Muscle of leg (tissue), 16 donors: ENCODE measurements at places on chromosomes 7 and 10.

- peak; percentile 43 for DNase-seq
Measured at GRCh38 chr10:22615819-22616499, 98.4 kb downstream of the PIP4K2A start.

GRCh38 chr10:89916468-89917215 is 215.3 kb downstream of the KIF20B start:
- DNase-seq, result no peak

GRCh38 chr7:82019551-82020475 is 250.0 kb upstream of the HGF start:
- DNase-seq, result peak; percentile 11

DNA sequence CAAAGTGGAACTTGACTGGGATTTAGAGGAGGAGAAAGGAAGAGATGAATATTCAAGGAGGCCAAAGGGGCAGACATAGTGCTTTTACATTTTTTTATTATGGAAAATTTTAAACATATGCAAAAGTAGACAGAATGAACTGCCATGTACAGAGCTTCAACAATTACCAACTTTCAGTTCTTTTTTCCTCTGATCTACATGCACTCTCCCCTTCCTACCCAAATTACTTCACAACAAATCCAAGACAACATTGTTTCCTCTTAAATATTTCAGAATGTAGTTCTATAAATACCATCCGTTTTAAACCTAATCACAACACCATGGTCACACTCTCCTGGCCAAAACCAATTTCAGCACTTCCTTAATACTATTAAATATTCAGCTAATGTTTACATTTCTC is 83.5 kb upstream of the FZD1 start:
- no peak for DNase-seq

DNA sequence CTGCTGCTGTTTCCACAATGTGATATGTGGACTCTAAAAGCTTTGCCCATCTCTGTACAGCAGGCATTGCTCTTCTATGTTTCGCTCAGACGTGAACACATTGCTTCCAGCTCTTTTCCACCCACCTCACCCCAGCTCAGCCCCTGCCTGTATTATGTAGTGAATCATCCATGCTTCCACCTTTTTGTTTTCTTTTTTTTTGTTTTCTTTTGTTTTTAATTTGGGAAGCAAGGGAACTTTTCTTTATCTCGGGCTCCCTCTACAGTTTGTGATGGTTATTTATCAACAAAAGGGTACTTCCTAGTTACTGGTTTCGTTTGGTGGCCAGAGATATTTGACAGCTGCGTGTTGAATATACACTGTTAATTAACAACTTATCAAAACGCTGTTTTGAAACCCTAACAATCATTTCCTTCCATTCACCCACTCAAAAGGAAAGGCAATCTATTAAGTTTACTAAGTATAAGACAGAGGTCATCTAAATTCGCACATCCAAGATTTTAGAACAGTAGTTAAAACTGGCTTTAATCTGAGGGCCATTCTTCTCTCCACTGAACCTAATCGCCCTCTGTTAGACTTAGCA is 127.9 kb upstream of the STK17A start:
- DNase-seq, result peak; percentile 53

DNA sequence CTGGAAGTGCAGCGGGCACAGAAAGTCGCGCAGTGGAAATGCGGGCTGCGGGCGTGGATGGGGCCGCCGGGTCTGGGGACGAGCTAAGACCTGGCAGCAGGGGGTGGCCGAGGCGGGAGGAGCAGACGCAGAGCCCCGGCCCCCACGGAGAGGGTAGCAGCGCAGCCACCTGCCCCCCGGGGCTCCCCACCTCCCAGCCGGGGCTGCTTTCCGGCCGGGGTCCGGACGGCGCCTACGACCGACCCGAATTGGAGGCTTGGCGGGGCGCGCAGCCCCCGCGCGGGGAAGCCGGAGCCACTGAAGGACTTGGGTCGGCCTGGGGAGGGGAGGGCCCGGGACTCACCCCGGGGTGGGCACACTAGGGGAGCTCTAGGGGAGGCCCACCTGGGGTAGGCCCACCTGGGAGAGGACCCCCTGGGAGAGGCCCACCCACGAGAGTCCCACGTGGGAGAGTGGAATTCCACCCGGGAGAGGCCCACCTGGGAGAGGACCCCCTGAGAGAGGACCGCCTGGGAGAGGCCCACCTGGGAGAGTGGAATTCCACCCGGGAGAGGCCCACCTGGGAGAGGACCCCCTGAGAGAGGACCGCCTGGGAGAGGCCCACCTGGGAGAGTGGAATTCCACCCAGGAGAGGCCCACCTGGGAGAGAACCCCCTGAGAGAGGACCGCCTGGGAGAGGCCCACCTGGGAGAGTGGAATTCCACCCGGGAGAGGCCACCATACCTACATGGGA is 854 bp upstream of the CFAP46 start:
- no peak for DNase-seq

GRCh38 chr10:13845897-13846296 is 259.1 kb downstream of the PRPF18 start:
- no peak for DNase-seq

- no peak for DNase-seq
Measured at GRCh38 chr7:45594745-45595535, 20.8 kb downstream of the ADCY1 start.

DNA sequence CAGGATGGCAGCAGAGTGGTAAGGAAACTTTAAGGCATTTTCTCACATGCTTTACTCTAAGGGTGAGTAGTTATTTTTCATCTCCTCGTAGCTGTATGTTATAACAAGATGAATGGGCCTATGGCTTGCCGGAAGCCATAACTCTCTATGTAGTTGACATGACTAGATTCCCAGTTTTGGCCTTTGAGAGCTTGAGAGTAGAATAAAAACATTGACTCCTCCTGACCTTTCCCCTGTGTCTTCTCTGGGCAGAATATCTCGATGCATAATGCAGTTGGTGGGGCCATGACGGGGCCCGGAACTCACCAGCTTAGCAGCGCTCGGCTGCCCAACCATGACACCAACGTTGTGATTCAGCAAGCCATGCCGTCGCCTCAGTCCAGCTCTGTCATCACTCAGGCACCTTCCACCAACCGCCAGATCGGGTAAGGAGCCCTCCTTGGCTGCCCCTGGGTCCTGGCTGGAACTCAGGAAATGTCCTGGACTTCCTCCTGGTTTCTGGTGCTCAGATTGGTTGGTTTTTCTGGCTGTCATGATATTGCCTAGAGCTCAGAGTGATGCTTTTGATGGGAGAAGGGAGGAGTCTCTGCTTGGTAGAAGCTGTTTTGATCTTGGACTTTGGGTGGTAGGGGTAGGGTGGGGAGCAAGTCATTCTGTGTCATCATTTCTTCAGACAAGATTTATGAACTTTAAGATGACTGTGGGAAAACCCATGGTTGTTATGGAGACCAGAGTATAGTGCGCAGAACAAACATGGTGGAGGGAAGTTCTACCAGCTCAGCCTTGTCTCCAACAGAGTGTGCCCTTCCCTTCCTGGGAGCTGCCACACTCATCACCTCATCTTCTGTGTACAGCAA is 158.0 kb downstream of the CREB5 start:
- no peak for DNase-seq

DNA sequence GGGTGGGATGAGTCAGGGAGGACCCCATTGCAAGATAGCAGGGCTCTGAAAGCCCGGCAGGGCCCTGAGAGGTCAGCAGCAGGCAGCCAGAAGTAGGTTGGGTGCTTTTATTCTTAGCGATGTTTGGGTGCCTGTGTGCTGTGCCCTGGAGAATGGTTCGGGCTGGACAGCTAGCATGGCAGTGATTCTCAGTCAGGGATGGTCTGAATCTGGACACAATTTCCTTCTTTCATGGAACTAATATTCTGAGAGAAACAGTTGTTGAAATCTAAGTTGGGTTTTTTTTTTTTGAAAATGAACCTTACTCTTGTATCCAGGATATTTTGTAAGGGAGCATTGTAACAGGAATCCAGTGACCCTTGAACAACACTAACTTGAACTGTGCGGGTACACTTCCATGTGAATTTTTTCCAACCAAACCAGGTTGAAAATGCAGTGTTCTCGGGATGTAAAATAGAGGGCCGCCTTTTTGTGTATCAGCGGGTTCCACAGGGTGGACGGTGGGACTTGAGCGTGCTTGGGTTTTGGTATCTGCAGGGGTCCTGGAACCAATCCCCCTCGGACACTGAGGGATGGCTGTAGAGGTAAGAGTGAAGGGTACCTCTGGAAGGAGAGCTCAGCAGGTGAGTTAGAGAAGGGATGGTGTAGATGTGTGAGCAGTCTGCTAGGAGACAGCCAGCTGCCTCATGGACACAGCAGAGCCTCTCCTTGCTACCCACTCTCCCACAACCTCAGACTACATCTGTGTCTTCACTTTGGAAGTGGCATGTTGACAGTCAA is 12.5 kb downstream of the CCNY start:
- DNase-seq, result no peak

DNA sequence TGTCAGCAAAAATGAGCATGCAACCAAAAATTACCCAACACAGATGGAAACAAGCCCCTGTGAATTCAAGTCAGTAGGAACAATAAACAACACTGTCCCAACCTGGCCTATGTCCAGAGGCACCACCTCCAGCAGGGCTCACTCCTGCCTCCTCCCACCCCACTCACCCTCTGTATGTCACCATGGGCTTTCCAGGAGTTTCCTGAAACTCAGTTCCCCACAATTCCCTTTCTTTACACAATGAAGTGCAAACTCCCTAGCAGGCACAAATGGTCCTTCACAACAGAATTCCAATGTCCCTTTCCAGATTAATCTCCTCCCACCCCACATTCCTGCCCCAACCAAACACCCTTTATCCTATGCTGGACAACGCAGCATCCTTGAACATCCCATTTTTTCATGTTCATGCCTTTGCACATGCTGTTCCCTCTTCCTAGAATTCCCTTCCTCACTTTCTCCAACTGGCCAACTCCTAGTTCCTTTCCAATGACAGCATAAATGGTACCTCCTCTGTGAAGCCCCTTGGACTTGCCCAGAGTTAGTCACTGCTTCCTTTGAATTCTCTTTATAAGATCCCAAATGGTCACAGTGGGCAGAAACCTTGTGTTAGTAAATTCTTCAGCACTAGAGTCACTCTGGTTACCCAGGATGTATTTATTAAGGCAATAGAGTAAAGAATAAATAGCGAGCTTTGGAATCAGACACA is 157.5 kb downstream of the SLIT1 start:
- no peak for DNase-seq

GRCh38 chr10:5512331-5512730 is 12.4 kb upstream of the CALML3 start:
- no peak for DNase-seq

DNA sequence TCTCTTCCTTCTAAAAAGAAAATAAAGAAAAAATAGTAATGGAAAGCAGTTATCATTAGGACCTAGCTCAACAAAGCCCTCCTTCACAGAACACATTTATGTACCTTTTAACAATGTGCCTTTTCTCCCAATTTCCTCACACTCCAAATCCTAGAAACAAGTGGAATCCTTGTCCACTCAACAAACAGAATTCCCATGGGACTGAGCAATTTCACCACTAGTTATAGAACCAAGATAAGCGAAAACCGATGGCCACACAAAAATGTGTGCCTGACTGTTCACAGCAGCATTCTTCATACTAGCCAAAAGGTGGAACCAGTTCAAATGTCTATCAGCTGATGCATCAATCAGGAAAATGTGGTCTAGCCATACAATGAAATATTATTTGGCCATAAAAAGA is 17.3 kb downstream of the DCLRE1C start:
- DNase-seq, result no peak

- DNase-seq, result no peak
Measured at GRCh38 chr10:60809157-60809556, 30.9 kb downstream of the CDK1 start.

GRCh38 chr7:53531-53930 is 138.8 kb upstream of the FAM20C start:
- DNase-seq, result no peak

GRCh38 chr7:34739651-34740300 is 81.8 kb downstream of the NPSR1 start:
- DNase-seq, result no peak

DNA sequence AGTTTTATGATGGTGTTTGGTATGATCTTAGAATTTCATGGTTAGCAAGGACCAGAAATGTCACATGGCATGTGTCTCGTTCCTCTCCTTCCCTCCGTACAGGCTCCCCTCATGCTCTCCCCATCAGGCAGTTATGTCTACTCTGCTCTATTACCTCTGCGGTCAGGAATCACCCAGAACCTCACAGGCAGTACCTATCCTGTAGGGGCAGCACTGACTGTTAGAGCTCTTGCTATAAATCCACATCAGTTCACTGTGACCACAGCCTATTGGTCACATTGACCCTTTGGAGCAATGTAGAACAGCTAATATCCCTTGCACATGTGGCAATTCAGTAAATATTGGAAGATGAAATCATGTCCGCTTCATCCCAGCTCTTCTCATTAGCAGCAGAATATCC is 151.8 kb downstream of the WNT2 start:
- no peak for DNase-seq

DNA sequence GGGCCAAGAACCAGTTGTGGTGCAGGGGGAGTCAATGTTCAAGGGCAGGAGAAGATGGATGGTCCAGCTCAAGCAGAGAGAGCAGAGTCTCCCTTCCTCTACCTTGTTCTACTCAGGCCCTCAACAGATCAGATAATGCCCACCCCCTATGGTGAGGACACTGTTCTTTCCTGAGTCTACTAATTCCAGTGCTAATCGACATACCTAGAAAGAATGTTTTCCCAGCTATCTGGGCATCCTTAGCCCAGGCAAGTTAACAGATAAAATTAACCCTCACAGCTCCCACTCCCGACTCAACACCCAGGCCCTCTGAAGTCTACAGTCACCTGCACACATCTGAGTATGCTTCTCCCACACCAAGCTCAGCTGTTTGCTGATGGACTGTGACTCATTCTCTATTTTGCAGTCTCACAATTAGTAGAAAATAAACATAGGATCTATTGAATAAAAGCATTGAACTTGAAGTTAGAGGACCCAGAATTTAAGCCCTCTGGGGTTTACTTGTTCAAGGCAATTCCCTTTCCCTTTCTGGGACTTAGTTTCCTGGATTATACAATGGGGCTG is 17.1 kb downstream of the COL13A1 start:
- DNase-seq, result no peak

DNA sequence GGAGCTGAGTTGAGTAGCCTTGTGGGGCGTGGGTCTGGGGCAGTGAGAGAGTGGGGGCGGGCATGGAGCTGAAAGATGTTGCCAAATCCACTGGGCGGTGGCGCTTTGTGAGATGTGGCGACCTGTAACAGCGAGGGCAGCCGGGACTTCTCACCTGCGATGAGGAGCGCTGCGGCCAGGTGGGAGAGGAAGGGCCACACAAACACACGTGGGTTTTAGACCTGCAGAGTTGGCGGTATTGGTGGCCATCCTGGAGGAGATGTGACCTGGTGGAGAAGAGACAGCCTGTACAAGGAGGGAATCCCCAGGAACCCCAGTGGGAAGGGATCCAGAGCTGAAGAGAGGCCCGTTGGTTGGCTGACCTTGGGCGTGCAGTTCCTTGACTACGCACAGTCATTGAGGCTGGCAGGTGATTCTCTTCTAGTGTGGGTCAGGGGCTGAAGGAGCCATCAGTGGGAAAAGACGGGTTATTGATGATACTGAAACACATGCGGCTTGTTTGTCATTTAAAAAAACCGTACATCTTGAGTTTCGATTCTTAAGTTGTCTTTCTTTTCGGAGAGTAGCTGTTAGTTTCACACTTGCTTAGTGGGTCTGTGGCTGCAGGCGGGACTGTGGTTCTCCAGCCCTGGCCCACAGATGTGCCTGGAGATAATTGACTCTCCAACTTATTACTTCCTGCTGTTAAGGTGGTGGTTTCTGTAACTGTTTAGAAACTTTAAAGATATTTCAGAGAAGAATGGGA is 2.4 kb downstream of the CHST12 start:
- no peak for DNase-seq
